Urinary bladder (tissue), 4 donors: ENCODE measurements at places on chromosomes 5 and 9.

GRCh38 chr5:135493406-135494180 lies 41.4 kb upstream of the TIFAB start:
- no peak for DNase-seq

GRCh38 chr9:134871697-134872340 lies 8.8 kb upstream of the FCN2 start:
- DNase-seq, result peak; percentile 20

GRCh38 chr5:167533814-167534795 lies 757.3 kb upstream of the WWC1 start:
- no peak for DNase-seq

GRCh38 chr9:105146677-105147076 lies 97.8 kb upstream of the SLC44A1 start:
- no peak for DNase-seq

DNA sequence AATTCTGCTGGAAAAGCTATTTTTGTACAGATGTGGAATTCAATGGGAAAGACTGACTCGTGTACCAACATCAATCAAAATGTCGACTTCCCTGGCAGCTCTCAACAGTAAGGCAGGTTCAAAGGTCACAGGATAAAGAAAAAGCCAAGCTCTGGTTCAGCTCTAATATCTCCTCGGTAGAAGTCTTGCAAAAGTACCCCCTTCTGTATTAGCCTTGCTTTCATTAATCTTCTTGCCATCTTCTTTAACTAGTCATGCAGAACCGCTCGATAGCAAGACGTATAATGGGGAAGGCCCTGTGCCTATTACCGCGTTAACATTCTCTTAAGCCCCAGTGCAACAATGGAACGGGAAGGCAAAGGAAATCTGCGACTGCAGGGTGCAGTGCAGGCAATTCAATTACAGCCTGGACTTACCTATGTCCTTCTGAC lies 201.2 kb downstream of the GAPVD1 start:
- no peak for DNase-seq

GRCh38 chr5:112978836-112979235 lies 2.2 kb downstream of the DCP2 start:
- no peak for DNase-seq

DNA sequence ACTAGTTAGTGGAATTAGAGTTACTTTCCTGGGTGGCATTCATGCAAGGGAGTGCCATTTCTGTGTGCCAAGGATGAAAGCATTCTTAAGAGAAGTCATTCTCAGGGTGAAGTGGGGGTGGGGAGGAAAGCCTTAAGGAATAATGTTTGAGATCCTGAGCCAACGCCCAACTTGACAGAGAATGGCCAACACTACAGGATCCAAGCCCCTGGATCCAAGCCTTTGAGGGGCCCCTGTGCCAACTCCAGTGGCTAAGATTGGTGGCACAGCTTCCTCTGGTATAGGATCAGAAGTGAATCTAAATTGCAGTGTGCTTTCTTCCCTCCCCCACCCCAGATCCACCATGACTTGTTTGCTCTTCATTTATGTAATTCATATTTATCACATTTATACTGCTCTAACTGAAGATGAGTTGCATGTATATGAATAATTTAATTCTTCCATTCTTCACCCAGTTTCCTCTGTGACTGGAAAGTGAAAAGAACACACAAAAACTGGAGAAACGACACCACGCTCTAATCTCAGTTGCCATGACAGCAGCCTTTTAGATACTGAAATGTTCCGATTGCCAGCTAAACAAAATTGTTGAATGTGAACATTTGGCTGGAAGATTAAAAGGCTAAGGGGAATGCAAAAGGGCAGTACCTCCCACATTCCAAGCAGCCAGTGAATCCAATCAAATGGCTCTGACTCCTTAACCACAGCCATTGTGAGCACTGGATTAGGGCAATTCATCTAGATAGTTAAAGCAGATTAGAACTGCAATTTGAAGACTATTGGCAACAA lies 4.5 kb downstream of the ZNF608 start:
- DNase-seq, result no peak

DNA sequence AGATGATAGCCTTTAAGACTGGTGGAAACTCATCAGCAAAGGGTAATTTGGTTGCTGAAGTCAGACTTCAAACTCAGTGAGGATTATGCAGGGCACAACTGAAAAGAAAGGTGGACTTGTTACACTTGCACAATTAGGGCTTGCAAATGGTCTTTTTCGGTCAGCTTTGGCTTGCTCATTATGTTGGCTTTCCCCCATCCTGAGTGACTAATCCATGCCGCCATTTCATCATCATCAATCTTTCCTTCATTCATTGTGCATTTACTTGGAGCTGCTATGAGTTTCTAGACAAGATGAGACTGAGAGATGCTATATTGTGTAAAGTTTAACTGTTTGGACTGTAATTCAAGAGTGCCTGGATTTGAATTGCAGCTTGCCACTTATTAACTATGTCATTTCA lies 134.8 kb upstream of the PPP1R2B start:
- DNase-seq, result no peak

DNA sequence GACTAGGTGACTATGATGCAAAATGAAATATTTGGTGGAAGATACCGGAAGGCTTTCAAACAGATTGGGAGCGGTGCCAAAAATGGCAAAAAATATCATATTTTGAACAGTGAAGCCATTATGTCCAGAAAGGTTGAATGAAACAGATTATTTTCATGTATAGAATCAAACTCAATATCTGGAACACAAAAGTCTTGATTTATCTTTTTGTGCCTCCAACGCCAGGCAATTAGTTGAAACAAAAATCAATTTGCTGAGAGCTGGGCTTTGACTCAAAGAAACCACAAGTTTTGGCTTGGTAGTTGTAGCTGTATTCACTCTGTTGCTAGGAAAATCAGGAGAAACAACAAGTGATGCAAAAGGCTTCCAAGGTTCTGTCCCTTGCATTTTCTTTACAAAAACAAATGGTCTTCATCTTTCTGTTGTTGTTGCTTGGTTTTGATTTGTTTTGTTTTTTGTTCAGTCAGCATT lies 421.7 kb upstream of the TYRP1 start:
- no peak for DNase-seq

DNA sequence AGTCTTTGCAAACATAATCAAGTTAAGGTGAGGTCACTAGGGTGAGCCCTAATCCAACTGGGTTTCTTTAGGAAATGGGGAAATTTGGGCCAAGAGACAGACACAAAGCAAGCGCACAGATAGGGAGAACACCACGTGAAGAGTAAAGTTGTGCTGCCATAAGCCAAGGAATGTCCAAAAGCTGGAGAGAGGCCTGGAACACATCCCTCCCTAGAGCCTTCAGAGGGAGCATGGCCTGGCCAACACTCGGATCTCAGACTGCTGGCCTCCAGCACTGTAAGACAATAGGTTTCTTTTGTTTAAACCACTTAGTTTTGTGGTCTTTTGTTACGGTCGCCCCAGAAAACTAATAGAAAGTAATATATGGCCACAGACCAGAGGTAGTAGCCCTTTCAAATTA lies 8.1 kb upstream of the ROR2 start:
- DNase-seq, result no peak

GRCh38 chr9:93198838-93199625 lies 15.1 kb downstream of the WNK2 start:
- DNase-seq, result no peak

- no peak for DNase-seq
These were observed 15.3 kb downstream of the PROP1 start for GRCh38 chr5:177980743-177981151.

DNA sequence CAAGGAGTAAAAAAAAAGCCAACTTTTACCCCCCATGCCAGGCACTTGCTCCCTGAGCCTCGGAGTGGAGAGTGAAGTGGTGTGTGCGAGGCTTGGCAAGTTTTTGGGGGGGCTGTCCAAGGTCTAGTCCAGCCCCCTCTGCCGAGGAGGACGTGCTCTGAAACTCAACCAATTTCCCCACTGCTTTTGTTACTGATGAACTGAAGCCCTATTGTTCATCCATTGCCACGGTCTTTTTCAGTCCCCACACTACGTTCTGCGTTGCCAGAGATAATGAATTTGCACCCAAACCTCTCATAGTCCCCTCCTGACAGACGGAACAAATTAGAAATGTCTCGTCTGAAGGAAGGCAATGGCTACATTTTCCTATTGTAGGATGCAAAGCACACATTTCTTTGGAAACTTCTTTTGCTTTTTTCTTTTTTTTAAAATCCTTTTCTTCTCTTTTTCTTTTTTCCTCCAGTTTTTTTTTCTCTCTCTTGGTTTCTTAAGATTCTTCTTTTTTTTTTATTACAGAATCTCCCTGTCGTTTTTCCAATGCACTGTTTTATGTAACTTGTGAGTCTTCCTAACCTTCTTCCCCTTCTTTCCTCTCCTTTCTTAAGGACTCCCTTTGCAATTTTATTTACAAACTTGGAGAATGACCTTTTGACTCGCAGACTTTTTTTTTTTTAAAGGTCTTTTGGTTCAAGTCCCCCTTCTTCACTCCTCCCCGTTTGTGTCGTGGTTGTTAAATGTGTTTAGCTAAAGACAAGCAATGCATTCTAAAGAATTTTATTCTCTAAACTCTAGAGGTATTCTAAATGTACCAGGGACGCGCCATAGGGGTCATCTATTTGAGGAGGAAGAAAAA lies 209.5 kb downstream of the MEF2C start:
- DNase-seq, result no peak

- DNase-seq, result no peak
These were observed 136.6 kb upstream of the EPB41L4A start for GRCh38 chr5:112555691-112556090.

DNA sequence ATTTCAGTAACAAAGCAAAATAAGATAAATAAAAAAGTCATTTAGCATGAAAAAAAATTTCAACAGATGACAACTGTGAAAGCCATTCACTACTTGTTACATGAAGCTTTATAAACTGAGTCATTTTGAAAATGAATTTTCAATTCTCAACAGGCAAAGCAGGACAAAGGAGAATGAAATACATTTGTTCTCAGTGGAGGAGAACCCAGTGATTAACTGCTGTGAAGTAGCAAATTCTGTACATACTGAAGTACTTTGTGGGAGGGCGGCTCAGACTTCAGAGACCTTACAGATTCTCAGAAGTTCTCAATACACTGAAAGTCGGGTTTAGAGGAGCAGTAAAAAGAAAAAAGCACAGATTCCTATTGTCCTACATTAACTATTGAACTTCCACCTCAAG lies 21.7 kb downstream of the SKIC3 start:
- DNase-seq, result no peak

DNA sequence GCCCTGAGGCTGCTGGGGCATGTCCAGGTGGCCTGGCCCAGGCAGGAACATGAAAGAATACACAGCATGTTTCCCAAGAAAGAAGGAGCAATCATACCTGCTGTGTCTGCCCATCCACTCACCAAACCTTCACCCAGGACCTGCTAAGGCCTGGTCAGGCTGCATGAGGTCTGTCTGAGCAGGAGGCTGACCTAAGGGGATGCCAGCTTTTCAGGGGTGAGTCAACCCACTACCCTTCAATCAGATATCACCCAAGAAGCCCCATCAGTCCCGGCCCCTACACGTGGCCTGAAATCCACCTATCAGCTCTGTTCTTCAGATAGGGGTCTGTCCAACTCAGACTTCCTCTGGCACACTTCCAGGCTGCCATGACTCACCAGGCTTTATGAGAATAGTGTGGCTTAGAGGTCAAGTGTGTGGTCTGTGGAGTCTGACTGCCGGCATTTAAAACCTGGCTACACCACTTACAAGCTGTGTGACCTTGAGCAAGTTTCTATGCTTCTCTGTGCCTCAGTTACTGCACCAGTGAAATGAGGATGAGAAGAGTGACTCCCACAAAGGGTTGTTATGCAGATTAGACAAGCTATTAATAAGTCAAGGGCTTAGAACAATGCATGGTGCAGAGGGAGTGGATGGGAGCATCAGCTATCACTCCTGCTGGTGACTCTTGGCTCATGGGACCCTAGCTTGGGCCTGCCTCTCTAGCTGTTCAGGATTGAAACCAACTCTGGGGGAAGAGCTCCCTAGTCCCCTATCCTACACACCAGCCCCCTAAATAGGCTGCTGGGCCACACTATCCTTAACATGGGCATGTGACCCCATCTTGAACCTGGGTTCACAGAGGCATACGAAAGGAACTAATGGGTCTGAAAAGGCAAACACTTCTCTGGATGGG lies 130.3 kb downstream of the PAX5 start:
- DNase-seq, result peak; percentile 21

DNA sequence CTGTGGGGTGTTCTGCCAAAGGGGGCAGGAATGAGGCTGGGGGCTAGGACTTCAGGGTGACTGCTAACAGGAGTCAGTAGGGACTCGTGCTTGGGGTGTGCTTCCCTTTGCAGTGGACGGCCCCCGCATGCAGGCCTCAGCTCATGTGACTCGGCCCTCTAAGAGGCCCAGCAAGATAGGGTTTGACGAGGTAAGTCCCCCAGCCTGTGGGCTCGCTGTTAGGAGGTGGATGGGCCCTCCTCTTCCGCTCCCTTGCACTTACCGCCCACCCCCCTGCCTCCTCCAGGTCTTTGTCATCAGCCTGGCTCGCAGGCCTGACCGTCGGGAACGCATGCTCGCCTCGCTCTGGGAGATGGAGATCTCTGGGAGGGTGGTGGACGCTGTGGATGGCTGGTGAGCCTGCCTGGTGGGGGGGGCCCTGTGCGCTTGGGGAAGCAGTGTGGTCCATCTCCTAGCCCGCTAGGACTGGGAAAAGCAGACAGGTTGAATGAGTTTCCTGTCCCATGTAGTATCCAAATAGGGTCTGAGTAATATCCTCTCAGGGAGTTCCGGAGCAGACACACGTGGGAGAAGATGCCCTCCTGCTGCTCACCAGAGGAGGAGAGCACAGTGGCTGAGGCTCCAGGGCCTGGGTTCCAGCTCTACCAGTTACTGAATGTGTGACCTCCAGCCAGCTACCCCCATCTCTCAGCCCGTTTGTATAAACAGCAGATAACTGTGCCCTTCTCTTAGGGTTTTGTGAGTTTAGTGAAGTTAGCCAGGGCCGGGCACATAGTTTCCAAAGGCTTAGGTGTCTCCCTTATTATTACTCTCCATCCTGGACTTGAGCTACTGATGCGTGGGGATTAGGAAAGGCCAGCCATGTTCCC lies 8.2 kb downstream of the CERCAM start:
- DNase-seq, result no peak

- no peak for DNase-seq
These were observed 38.4 kb downstream of the SLC12A7 start for GRCh38 chr5:1073239-1074102.

DNA sequence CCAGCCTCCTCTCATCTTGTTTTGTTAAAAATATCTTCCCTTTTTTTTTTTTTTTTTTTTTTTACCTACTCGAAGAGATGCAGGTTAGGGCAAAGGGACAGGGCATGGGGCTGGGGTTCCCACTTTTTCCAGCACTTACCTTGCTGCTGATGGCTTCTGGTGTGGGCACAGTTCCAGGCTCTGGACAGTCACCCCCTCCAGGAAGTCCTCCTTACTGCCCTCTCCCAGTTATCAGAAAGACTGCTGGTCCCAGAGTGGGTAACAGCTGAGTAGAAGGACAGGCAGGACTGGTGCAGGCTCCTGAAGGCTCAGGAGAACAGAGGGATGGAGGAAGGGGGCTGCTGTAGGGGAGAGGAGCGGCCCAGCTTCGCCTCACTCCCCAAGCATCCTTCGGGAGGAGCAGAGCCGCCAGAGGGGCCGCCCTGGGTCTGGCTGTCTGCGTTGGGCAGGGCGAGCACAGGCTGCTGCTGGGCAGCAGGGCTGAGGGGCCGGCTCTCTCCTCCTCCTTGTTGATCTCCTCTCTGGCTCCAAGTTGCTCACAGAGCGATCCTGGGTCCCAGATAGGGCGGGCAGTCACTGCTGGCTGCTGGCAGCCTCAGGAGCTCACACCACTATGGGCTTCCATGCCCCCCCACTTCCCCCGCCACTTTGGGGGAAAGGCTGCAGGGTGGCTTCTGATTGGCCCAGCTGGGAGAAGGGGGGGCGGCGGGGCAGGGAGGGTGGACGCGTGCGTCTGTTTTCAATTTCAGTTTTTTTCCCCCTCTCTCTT lies at the start of gene PDGFRB:
Gene PDGFRB (minus strand): TSS at position 588 of the 769 bp plus-strand sequence. CDS start 18,798 bp downstream, outside the sequence.
- DNase-seq, result peak; percentile 79
